Stimulated activated CD8-positive, alpha-beta memory T cell treated with anti-CD3 and anti-CD28 coated beads, Interleukin-4, amount 100 ng/mL, for 1 hour (primary cell): ENCODE measurements at places on chromosomes 3 and 15.

- DNase-seq = no peak
Measured at GRCh38 chr15:68776477-68777270, 44.0 kb downstream of the ANP32A start.

DNA sequence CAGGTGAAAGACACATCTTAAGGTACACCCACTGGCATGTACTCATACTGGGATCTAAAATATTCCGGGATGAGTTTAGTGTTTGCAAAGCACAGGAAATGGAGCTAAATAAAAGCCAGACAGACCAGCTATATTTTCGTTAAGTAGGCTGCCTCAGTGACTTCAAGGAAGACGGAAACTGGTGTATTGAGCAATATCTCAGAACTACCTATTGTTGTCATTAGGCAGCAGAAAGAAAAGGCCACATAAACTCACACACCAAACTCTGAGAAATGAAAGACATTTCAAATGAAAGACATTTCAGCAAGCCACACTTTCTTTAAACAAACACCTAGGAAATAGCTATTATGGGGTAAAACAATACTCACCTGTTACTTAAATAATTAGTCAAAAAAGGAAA, 761.7 kb upstream of the SEMA6D start:
- DNase-seq = no peak

GRCh38 chr3:128227507-128227906, 74.2 kb downstream of the EEFSEC start:
- no peak for DNase-seq

DNA sequence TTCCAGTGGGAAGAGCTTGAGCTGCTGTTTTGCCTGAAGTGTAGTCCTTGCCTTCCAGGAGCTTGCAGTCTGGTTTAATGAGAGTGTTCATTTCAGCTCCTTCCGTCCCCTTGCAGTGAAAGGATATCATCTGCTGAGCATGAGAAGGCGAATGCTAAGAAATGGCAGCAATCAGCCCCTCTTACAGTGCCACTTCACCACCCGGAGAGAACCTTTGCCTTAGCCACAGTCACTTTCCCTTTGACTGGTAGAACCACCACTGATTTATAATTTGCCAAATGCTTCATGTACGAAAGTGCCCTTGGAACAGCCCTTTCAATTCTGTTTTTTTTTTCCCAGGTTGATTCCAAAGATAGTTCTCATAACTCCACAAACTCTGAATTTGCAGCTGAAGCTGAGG, 11.5 kb downstream of the TATDN2 start:
- no peak for DNase-seq

DNA sequence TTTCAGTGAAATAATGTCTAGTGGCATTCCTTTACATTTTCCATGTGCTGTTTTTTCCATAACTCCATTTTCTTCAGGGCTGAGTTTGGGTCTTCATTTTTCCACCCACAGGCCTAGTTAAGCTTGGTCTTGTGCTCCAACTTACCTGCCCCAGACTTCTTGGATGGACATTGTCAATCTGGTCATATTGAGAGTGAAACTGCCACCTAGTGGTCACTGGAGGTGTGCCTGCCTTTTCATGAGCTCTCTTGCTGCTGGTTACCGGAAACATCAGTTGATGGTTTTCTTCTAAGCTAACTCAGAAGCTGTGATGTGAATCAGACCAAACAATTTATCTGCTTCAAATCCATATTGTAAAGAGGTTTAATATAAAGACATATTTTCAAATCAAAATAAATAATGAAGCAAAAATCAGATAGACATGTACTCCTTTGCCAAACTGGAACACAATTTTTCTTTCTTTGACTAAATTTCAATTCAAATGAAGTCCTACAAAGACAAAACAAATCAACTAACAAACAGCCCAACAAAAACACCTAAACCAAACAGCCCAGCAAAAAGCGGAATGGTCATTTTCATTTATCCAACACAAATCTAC, 135.1 kb upstream of the RASGRP1 start:
- DNase-seq = peak; percentile 49

GRCh38 chr3:40116478-40117177, 192.9 kb upstream of the EIF1B start:
- DNase-seq = no peak

GRCh38 chr15:100355342-100355741, 13.6 kb upstream of the ADAMTS17 start:
- DNase-seq = no peak

- DNase-seq = no peak
Measured at GRCh38 chr3:195860456-195860855, 47.9 kb downstream of the TNK2 start.

DNA sequence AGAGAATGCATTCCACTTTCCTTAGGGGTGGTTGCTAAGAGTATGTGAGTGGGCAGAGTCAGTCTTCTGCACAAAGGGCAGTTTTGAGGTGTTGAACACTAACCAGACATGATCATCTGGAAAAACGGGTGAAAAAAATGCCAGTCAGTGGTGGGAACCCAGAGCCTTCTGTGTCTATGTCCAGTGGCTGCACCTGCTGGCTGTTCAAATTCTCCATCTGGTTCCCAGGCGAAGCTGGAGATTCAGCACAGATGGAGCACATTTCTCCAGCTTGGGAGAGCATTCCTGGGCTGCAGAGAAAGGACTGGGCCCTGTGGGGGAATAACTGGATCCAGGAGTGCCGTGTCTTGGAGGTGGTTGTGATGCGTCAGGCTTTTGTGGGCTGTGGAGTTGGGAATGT, 74.1 kb downstream of the TRAK1 start:
- no peak for DNase-seq

DNA sequence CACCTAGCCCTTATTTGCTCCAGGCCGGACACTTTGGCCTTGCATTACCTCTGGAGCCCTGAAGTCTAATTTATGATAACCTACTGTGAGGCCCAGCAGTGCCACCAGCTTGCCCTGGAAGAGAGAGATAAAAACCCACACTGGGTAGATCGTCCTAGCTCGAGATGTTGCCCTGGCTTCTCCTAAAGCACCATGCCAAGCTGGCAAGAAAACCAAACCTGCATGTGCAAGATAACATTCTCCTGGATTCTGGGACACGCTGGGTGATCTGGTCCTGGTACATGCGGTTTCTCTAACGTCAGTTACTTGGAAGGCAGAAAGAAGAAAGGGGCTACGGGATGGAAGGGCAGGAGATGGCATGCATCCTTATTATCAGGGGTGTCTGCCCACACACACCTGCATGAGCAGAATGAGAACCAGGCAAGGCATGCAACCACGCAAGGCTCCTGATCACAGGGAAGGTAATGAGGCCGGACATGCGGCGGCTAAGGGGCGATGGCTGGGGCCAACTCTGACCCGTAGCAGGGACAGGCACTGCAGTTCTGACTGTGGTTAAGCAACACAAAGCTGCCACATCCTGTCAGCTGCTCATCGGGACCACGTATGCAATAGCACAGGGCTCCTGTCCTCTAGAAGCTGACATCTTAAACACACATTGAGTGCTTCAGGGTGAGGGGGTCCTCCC, 73.0 kb downstream of the OXNAD1 start:
- peak; percentile 31 for DNase-seq

DNA sequence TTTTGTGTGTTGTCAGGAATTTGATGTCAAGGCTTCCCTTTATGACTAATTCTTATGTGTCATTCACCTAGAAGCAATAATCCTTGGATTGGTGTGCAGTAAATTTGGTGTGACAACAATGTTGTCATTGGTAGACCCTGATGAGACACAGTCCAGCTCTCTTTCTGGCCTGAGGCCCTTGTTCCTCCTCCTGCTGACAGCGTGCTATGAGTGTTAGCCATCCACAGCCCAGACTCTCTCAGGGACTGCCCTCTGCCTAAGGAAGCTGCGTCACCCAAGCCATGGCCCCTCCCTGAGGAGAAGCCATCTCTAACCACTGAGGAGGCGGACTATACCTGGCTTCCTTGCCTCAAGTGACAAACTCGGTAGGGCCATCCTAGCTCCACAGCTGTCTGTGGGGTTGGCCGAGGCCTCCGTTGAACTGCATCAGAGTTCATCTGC, 13.3 kb upstream of the TM4SF1 start:
- no peak for DNase-seq
